ENCODE measurements at places on chromosomes 3 and 15.
A peak's percentile ranks its signal among the peaks of the same experiment; 100 is the strongest.

DNA sequence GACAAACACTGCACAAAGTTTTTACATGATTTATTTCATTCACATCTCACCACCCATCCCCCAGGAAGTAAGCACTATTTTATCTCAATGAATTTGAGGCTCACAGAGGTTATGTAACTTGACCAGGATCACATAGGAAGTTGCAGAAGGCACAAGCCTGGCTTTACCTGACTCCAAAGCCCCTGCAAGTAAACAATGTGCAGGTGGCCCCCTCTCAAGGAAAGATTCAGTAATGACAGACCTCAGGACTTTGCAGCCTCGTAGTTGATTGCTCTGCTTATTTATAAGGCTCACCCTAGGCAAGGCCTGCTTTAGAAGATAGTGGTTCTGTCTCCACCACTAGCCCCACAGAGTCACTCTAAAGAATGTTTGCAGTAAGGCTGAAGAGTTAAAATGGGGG is 79.8 kb upstream of the MDFIC2 start:
- no peak for DNase-seq

DNA sequence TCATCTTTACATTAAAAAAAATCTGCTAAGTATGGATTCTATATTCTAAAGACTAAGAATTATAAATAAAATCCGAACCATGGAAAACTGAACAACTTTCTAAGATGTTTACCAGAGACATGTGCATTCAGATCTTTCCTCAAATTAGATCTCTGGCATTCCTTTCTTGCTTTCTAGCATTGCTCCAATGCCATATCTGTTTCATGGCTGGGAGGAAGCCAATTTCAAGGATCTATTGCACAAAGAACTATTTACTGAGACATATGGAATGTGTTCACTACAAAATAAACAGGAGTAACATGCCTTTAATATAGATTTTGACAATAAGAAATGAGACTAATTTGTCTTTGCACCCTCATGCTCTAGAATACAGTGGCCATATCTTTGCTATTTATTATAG is 45.1 kb upstream of the NANOGP8 start:
- no peak for DNase-seq

DNA sequence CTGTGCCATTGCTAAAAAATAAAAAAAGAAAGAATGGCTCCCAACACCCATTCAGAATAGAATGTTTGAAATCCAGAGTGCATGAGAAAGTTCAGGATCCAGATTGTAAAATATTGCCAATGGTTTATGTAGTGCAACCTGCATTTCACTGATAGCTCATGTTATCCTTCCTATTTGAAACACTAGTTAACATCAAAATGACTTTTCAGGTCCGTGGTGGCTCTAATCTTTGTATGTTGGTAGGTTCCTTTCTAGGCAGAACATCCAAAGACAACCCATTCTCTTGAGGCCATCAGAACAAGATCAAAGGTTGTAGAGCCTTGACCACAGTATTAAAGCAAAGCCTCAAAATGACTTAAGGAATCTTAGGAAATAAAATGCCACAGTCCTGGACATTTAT is 51.0 kb downstream of the PLCL2 start:
- DNase-seq, result no peak

GRCh38 chr3:50193746-50194127 is 2.3 kb downstream of the GNAT1 start:
- no peak for DNase-seq

GRCh38 chr15:95019907-95020306 is 788.5 kb downstream of the MCTP2 start:
- no peak for DNase-seq

DNA sequence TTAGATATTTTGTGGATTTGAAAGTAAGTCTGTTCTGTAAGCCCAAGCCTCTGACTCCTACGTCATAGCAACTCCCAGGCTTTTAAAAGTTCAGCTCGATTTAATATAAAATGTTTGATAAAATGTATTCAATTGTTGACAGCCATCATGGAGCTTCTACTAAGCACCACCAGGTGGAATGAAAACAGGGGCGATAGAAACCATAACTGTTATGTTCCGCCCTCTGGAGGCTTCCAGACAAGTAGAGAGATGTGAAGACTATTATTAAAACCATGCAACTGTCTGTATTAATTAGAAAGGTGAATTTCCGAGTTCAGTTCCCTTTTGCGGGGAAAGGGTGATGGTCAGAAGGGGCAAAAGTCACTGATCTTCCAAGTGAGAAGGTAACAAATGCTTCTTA is 292.2 kb downstream of the NR2F2 start:
- no peak for DNase-seq

- DNase-seq, result no peak
Observed at GRCh38 chr15:28900041-28900891, 14.5 kb downstream of the APBA2 start.

GRCh38 chr3:4195006-4195405 is 108.2 kb upstream of the SETMAR start:
- DNase-seq, result no peak

GRCh38 chr3:167839460-167840134 is 104.1 kb downstream of the SERPINI1 start:
- no peak for DNase-seq

GRCh38 chr3:115186351-115187148 is 39.5 kb upstream of the ZBTB20 start:
- no peak for DNase-seq

- DNase-seq, result no peak
Observed at GRCh38 chr3:77699125-77699691, 659.3 kb downstream of the ROBO2 start.

- DNase-seq, result peak; percentile 54
Observed at GRCh38 chr3:196639483-196640296, at the start of gene NRROS. NRROS (plus strand) TSS chr3:196639694; CDS start chr3:196654540, 14,846 bp downstream.

GRCh38 chr15:87877822-87878542 is 378.6 kb downstream of the NTRK3 start:
- DNase-seq, result no peak

- DNase-seq, result peak; percentile 84
Observed at GRCh38 chr3:122564155-122564912, at the start of the genes DTX3L and PARP9. DTX3L (plus strand) TSS chr3:122564338; CDS start chr3:122564427, 89 bp downstream. PARP9 (minus strand) TSS chr3:122564300; CDS start chr3:122559620, 4,680 bp downstream.

- DNase-seq, result no peak
Observed at GRCh38 chr3:106013971-106014370, 145.2 kb upstream of the CBLB start.

DNA sequence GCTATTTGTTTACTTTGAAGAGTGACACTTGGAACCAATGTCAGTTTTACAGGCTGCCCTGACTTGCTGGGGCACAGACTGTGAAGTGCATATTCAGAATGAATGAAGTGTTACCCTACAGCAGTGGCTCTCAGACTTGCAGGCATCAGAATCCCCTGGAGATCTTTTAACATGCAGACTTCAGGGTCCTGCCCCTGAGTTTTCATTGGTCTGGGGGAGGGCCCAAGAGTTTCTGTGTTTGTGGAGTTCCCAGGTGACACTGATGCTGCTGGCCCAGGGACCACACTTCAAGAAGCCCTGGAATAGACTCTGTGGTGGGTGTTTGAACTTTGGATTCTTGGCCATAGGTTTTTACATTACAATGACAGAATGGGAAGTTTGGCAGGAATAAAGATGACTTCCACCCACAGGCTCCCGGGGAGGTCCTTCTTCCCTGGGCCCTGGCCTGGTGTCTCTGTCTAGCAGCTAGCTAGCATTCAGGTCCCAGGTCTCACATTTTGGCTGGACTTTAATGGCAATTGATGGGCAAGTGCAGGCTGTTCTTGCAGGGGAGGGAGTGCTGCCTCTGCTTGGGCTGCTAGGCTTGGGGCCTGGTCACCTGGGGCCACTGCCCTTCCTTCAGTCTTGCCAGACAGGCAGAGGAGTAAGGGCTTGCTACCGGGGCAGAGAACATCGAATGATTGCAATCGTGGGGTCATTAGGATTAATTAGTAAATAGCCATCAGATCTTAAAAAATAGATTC is 149.0 kb downstream of the APBA2 start:
- DNase-seq, result no peak

DNA sequence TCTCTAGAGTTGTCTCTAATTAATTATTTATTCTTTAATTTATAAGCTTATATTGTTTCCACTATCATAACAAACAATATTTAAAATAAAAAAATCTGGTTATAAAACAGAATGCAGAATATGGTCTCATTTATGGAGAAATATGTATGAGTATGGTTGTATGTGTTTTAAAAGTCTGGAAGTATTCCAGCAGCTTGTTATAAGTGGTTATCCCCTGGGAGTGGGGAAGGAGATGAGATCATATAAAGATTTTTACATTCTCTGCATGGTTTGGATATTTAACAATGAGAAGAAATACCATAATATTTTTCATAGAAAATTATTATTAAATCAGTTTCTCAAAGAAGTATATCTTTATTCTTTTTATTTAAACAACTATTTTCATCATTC is 135.4 kb upstream of the MB21D2 start:
- DNase-seq, result no peak

DNA sequence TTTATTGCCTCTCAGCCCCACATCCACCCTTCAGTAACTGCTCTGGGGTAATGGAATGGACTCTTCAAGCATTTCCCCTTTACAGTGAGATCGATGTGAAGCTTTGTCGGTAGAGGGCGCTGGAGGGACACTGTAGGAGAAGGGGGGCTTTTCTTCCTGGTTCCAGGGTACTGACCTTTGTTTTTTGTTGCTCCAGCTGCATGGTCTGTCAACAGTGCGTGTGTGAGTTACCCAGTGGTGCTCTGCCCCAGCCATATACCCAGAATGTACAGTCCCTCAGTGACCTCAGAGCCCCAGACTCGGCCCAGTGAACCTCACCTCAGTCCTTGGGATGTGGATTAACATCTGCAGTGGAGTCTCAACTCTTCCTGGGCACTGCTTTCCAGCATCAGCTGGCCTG is 180.3 kb upstream of the TSC22D2 start:
- DNase-seq, result no peak

- DNase-seq, result no peak
Observed at GRCh38 chr3:30227571-30228301, 378.7 kb upstream of the TGFBR2 start.

- no peak for DNase-seq
Observed at GRCh38 chr3:58789385-58789784, 122.8 kb upstream of the FAM3D start.

DNA sequence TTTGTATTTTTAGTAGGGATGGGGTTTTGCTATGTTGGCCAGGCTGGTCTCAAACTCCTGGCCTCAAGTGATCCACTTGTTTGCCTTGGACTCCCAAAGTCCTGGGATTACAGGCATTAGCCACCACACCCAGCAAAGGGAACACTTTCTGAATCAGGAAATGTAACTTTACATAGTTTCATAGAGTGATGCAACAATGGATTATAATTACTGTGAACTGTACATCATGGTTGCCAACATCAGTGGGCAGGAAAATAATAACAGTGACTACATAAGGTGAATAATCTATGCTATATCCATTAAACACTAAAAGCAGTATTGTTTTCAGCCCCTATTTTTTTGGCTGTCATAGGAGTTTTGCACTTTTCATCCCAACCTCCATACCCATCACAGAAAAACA is 5.0 kb upstream of the KPNA1 start:
- DNase-seq, result no peak

DNA sequence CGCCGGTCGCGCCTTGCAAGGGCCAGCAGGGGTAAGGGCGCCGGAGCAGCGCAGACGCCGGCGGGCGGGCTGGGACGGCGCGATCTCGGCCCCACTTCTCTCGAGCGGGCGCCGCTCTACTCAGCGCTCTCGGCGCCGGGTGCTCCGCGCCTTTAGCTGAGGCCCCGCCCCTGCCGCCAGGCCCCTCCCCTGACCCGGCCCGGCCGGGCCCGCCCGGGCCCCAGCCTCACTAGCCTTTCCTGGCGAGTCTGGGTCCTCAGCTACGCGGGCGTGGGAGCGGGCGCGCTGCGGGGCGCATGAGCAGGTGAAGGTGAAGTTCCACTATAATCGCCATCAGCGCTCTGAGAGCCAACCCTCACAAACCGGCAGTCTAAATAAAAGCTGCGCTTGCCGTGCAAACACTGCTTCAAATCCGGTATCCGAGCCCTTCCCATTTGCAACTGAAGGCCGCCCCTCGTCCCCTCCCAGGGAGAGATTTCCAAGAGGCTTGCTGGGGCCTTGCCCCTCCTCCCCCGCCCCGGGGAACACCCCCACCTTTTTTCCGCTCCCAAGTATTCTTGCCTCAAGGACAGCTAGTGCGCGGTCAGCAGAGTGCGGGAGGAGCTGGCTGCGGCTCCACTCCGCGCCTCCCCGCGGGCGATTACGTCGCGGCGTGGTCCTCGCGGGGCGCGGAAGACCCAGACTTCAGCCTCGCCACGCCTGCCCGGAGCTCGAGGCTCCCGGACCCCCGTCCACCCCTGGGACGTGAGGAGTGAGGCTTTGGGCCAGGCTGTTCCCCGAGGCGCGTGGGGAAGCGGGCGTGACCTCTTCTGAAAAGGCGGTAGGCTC is at the start of gene RPP25:
Gene RPP25 (minus strand): TSS at position 125 of the 828 bp plus-strand sequence. CDS start 189 bp downstream, outside the sequence.
- DNase-seq, result peak; percentile 92

DNA sequence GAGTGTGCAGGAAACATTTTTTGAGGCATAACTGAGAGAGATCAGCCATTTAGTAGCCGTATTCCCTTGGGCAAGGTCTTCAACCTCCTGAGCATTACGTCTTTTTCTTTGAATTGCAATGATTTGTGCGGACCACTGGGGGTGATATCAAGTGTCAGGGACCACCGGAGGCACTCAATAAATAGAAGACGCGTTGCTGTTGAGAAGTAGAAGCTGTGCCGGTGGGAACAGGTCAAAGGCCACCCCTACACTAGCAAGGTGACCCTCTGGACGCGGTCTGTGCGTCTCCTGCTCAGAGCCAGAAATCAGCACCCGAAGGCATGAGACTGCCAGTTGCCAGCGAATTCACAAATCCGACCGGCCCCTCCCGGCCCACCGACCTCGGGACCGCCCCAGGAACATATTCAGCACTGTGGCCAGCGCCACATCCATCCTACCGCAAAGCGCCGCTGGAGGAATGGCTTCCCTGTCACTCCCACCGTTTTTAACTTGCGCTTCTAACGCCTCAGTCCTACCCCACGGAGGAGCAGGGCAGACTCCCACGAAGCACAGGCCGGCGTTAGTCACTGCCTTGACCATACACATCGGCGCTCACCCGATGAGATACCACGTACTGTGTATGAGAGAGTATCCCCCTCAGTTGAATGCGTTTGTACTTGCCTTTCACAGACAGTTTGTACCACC is 1.4 kb upstream of the GHSR start:
- DNase-seq, result peak; percentile 53

DNA sequence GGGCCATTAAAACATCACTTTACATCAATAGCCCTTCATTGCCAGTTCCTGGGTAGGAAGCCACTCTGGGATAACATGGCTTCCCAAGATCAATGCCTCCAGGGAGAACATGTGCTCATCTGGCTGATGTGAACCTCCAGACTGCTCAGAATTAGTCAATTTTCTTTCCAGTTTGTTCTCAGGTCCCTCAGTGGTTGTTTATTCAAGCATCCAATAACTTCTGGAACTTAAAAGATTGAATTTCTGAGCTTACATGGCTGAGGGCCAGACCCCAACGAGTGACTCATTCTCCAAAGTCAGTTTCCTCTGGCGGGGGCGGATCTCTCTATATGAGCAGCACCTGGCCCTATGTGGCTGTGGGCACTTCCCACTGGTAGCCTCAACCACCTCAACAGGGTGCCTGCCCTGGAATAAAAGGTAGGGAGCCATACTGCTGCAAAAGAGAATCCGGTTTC is 34.0 kb downstream of the LYZL4 start:
- no peak for DNase-seq

DNA sequence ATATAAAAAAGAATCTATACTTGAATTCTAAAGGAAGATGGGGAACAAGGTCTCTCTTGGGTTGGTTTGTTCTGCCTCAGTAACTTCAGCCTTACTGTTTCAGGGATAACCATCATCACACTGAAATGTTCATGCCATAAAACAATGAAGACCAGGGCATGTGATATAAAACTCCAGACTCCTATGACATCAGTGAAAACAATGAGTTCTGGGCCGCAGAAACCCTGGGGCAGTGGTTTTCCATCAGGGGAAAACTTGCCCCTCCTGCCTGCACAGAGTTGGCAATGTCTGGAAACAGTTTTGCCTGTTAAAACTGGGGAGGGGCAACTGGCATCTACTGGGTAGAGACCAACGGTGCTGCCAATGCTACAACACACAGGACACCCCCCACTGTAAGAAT is 46.8 kb downstream of the CA12 start:
- DNase-seq, result no peak
